ENCODE measurements at places on chromosomes 5 and 9.

DNA sequence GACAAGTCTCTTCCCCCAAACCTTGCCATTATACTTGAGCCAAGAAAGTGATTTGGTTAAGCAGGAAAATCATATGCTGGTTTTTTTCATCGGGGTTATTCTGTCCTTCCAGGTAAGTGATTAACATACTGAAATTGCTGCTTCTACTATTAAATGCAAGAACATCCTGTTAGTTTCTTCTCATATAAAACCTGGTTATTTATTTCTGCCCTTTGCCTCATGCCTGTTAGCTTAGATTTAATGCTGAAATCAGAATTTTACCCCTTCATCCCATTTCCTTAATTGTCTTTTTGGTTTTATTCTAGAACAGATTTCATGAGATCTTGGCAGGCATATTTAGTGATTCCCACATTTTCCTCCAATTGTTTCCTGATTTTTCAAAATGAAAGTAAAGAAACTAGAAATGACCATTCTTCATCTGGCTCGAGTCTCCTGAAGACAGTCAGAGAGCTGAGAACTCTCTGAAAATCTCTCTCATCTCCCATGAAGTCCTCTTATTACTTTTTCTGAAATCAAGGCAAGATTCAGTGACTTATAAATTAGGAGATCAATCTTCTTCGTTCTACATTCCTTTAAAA, 132.9 kb downstream of the NFIB start:
- no peak for DNase-seq

- DNase-seq, result peak; percentile 75
Observed at GRCh38 chr9:129500161-129500862, 120.6 kb downstream of the C9orf50 start.

DNA sequence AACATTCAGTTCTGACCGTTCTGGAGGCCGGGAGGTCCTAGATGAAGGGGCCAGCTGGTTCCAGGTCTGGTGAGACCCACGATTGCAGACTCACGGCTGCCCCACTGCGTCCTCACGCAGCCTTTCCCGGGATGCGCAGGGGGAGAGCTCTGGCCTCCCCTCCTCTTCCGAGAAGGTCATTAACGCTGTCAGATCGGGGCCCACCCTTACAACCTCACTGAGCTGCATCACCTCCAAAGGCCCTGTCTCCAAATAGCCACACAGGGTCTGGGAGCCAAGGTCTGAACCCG, 66.6 kb upstream of the PPP1R26 start:
- no peak for DNase-seq

DNA sequence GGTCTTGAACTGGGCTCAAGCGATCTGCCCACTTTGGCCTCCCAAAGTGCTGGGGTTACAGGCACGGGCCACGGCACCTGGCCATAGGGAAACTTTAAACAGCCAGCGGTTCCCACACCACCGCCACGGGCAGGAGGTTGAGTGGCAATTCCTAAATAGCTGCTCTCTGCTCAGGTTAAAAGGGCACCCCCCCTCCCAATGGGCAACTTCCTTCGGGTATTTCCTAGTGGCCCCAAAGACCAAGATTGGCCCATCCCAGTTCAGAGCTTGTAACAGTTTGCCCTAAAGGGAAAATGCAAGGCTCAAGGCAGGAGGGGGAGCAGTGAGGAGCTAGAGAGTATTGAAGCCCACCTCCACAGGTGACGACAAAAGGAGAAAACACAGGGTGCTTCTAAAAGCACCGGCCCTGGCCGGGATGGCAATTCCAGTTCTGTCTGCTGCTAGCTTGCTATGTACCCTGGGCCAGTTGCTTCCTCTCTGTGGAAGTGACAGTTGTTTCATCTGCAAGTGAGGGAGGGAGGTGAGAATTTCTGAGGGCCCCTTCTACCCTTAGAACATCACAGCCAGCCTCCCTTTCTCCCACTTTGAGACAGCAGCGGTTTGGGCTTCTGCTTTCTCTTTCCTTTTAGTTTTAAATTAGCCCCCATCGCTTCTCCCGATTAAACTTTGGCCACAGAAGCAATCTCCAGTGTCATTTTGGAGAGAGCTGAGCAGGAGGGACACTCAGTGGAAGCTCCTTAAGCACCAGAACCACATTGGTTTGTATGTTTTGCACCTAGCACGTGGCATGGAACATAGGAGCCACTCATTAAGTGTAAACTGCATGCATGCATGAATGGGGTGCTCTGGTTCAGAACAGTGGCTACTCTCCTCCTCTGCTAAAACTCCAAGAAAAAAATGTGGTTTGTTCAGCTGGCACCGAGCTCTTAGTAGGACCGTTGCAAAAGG, 17.3 kb upstream of the TNIP1 start:
- DNase-seq, result no peak

GRCh38 chr9:115606838-115607237, 488.9 kb upstream of the TNC start:
- DNase-seq, result peak; percentile 49

- DNase-seq, result no peak
Observed at GRCh38 chr5:179134511-179134910, 74.3 kb downstream of the ZNF354C start.

GRCh38 chr9:99680191-99680590, 141.5 kb upstream of the NR4A3 start:
- peak; percentile 81 for DNase-seq

DNA sequence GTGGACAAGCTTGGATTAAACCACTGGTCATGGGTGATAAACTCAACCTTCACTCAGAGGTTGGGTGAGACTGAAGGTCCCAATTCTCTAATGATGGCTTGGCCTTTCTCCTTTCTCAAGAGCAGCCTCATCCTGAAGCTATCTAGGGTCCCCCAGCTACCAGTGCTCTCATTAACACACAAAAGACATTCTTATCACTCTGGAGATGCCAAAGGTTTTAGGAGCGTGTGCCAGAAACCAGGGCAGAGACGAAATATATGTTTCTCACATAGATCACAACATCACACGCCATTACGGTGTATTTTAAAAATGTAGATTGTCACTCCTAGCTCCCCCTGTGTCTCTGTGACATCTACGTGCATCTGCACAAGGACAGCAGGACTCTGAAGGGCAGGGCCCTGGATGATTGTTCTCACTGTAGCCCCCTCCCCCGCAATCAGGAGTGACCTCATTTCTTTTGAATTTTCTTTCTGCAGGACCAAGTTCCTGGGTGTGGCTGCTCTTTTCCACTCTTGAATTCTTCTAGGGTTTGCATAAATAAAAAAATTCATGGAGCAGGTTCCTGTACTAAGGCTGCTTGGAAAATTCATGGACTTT, 311.3 kb downstream of the GADD45G start:
- peak; percentile 67 for DNase-seq

GRCh38 chr5:160339406-160340130, 27.2 kb upstream of the CCNJL start:
- DNase-seq, result no peak

GRCh38 chr9:126401107-126401506, 74.5 kb downstream of the MVB12B start:
- DNase-seq, result no peak

DNA sequence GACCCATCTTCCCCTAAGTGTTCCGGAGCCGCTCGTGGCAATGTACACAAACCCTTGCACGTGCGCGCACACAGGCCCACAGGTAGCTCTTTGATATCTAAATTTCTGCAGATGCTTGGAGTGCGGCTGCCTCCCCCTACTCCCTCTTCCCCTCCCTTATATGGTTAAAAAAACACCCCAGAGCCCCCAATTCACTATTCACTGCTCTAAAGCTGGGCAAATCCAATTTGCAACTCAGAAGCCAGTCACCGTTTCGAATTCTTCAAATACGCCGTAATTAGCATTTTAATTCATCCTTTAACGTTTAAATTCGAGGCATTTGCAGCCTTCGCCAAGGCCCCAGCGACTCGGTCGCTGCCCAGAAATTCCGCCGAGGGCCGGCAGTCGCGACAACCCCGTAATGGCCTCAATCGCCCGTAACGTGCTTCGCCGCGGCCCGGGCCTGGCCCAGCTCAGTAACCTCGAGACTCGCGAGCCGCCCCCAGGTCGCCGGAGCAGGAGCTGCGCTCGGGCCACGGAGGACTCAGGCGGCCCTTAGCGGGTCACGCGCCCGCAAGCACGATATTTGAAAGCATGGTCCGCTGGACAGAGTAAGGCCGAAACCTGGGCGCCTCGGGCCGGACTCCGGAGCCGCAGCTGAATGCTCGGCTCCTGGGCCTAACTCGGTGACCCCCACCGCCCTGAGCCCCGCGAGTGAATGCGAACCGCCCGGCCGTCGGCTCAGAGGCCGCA, 1.3 kb downstream of the IRX2 start:
- peak; percentile 50 for DNase-seq

GRCh38 chr9:108645520-108645919, 210.3 kb downstream of the ACTL7B start:
- DNase-seq, result peak; percentile 76

DNA sequence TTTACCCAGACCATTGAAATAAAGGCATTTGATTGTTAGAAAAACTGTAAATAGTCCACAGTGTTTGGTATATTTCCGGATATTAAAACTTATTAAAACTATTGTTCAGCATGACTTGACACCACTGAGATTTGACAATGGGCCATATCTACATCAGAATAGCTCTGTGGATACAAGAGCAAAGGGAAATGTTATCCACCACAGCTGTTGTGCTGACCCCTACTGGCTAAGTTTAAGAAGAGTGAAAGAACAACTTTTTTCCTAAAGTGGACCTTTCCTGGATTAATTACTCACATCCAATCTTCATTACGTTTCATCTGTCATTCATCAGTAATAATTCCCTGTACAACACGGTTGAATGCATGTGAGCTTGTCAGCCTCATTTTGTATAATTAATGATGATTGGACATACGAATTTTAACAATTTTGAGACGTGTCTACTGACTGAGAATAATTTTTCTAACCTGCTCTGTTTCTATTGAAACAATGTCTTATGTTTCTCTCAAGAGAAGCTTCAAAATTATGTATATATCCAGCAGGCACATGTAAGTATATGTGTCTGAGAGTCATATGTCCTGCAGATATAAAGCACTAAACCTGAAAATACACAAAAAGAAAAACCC, 1952.6 kb downstream of the MAT2B start:
- peak; percentile 34 for DNase-seq

- peak; percentile 89 for DNase-seq
Observed at GRCh38 chr5:145834917-145835847, at the start of gene PRELID2. PRELID2 (minus strand) TSS chr5:145835342; CDS start chr5:145835251, 91 bp downstream.

DNA sequence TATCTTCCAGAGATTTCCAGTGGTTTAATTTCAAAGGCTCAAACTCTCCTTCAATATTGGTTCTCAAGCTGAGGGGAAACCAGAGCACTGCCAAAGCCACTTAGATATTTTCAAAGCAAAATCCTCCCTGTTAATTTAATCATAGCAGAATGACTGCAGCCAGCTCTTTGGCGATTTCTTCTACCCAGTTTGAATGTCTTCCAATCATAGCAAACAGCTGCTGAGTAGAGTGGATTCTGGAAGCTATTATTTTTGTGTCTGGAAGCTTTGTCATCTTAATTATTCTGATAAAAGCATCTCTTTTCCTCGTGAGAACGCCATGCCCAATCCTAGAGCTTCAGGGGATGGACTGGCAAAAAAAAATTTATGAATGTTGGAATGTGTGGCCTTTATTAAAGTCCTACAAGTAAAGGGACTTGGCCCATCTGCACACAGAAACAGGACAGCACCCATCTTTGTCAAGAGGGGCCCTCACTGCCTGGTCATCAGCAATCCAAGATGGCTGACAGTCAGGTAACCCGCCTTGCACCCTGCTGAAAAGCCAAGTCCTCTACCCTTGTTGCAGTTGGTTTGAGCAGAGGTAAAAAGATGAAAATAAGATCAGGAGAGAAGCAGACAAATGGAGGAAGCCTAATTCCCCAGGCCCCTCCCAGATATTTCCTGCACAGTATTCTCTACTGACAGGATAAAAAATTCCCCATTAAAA, 125.1 kb downstream of the SUSD1 start:
- DNase-seq, result peak; percentile 87

- DNase-seq, result no peak
Observed at GRCh38 chr5:142530904-142531303, 155.0 kb downstream of the FGF1 start.

DNA sequence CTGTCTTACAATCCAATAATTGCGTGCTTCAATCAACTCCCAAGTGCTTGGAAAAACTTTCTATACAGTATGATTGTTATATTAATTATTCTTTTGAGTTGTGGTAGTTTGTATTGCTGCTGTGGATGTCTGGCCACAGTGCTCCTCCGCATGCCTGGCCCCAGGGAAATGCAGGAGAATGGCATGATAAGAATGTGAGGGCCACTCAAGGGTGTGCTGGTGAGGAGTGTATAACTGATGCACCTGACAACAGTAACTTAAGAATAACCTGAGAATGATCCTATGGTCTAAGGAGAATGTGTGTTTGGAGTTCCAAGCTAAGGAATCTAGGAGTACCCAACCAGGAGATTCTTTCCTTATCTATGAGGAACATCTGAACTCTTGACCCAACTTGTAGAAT, 152.9 kb upstream of the APC start:
- DNase-seq, result no peak

- no peak for DNase-seq
Observed at GRCh38 chr9:89864257-89864656, 259.4 kb downstream of the GADD45G start.

GRCh38 chr5:103669615-103670014, 107.0 kb upstream of the NUDT12 start:
- DNase-seq, result no peak

- DNase-seq, result peak; percentile 52
Observed at GRCh38 chr5:119347991-119348390, 7.8 kb upstream of the TNFAIP8 start.

DNA sequence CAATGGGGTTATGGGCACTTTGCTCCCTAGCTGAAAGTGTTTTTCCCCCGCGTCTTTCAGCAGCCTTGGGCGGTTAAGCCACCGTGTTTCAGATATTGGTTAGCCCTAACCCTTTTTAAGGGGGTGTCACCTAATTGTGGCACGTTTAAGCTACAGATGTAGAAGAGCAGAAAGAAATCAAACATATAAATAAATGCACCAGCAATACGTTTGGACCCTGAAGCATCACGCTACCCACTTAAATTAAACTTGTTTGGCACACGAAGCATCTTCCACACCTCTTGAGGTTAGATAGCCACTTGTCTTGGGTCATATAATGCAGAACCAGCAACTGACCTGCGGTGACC, 768 bp downstream of the YTHDC2 start:
- DNase-seq, result no peak

DNA sequence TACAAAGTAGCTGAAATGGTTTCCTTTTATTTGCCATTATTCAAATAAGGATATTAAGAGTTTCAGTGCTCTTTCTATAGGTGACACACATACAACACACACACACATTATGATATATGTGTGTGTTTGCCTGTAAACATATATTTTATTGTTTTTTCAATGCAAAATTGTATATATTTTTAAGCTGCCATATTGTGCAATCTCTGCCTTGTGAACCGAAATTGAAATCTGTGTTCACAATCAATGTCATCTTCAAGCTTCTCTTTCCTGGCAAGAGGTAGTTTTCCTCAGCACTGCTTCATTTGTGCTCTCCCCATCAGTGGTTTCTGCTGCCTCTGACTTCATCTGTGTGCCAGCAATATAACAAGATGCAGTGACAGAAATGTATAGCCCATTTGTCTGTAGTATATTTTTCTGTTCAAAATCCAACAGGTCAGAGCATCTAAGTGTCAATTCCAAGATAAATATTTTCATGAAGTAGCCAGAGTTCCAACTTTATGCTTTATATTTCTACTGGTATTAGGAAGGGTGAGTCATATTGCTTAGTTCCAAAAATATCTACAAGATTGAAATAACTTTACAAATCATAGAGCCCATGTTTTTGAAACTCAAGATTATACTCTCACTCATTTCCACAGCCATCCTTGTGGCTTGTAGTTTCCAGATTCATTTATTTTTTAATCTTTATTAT, 1704.8 kb upstream of the CDH9 start:
- DNase-seq, result peak; percentile 64

- DNase-seq, result no peak
Observed at GRCh38 chr5:180050121-180050940, 21.2 kb downstream of the RNF130 start.

- DNase-seq, result peak; percentile 85
Observed at GRCh38 chr9:92100237-92100911, 14.8 kb downstream of the SPTLC1 start.

- DNase-seq, result no peak
Observed at GRCh38 chr5:119681734-119682133, 52.4 kb downstream of the FAM170A start.

Measured in fibroblast of skin of back (primary cell).